ENCODE measurements at places on chromosomes 6 and 20. TPM values are rescaled to one million over a fixed set of nuclear protein-coding genes. Genes with fewer than 3 reads are reported as not detected.

MOCS1 gene
- total RNA-seq, result 10.5 TPM

POM121L2 gene
- total RNA-seq, result not detected

CLPSL2 gene
- not detected for total RNA-seq

FGD2 gene
- not detected for total RNA-seq

EEF1A2 gene
- 1.0 TPM for total RNA-seq

HLA-DQA1 gene
- not detected for total RNA-seq

PREX1 gene
- 113 TPM for total RNA-seq

DEFB132 gene
- total RNA-seq, result not detected

JPH2 gene
- total RNA-seq, result not detected

KIAA0408 gene
- total RNA-seq, result 0.13 TPM

KIF25 gene
- not detected for total RNA-seq

LTA gene
- total RNA-seq, result not detected

Data from thoracic aorta endothelial cell (primary cell).